Purkinje cell (primary cell): ENCODE measurements at places on chromosomes 6 and 20. TPM values are rescaled to one million over a fixed set of nuclear protein-coding genes. Genes with fewer than 3 reads are reported as not detected.

The NSFL1C gene
- polyA plus RNA-seq, result 21.1 and 31.4 TPM in 2 replicates

The DEFB124 gene
- not detected in 2 replicates for polyA plus RNA-seq

The BPIFB1 gene
- not detected in 2 replicates for polyA plus RNA-seq

The NMBR gene
- polyA plus RNA-seq, result 1.1 TPM in 1 of 2 replicates, not detected in the other

The NPBWR2 gene
- not detected in 2 replicates for polyA plus RNA-seq

The MDFI gene
- polyA plus RNA-seq, result not detected in 2 replicates

The OOEP gene
- polyA plus RNA-seq, result not detected in 2 replicates

The DLL1 gene
- 0.17 and 1.3 TPM in 2 replicates for polyA plus RNA-seq

The PRRT1 gene
- 88.8 and 97.9 TPM in 2 replicates for polyA plus RNA-seq

The ENTPD6 gene
- 9.9 and 14.3 TPM in 2 replicates for polyA plus RNA-seq

The BPIFA1 gene
- not detected in 2 replicates for polyA plus RNA-seq

The MYMX gene
- not detected in 2 replicates for polyA plus RNA-seq

The FANCE gene
- not detected in 2 replicates for polyA plus RNA-seq

The MAPK13 gene
- polyA plus RNA-seq, result 0.69 and 0.94 TPM in 2 replicates

The RGS17 gene
- polyA plus RNA-seq, result 3.1 and 5.8 TPM in 2 replicates

The PI16 gene
- not detected in 2 replicates for polyA plus RNA-seq

The LY6G6F gene
- not detected in 2 replicates for polyA plus RNA-seq

The TEAD3 gene
- polyA plus RNA-seq, result 0.19 and 0.31 TPM in 2 replicates

The MROH8 gene
- polyA plus RNA-seq, result 3.8 TPM in 2 replicates

The TCF15 gene
- polyA plus RNA-seq, result not detected in 2 replicates

The HLA-DMA gene
- 1.4 TPM in 1 of 2 replicates, not detected in the other for polyA plus RNA-seq

The SKIC2 gene
- polyA plus RNA-seq, result 8.0 and 11.7 TPM in 2 replicates

The MYO6 gene
- 59.2 and 73.5 TPM in 2 replicates for polyA plus RNA-seq

The ADA gene
- polyA plus RNA-seq, result not detected in 2 replicates

The CRYBG1 gene
- polyA plus RNA-seq, result 1.8 and 3.1 TPM in 2 replicates

The IL20RA gene
- polyA plus RNA-seq, result 91.5 and 153 TPM in 2 replicates

The SEMG1 gene
- polyA plus RNA-seq, result not detected in 2 replicates

The AVP gene
- polyA plus RNA-seq, result not detected in 2 replicates

The CCM2L gene
- polyA plus RNA-seq, result 0.13 TPM in 1 of 2 replicates, not detected in the other

The KCNQ5 gene
- polyA plus RNA-seq, result 3.2 TPM in 1 of 2 replicates, not detected in the other

The EFCAB8 gene
- polyA plus RNA-seq, result not detected in 2 replicates

The EMILIN3 gene
- polyA plus RNA-seq, result 0.53 TPM in 1 of 2 replicates, not detected in the other

The DBNDD2 gene
- polyA plus RNA-seq, result 608 and 690 TPM in 2 replicates

The KHDC1L gene
- polyA plus RNA-seq, result 1.8 TPM in 1 of 2 replicates, not detected in the other

The LIN28B gene
- polyA plus RNA-seq, result 0.31 and 1.0 TPM in 2 replicates

The BCAS1 gene
- polyA plus RNA-seq, result 2.6 and 3.5 TPM in 2 replicates

The HCRTR2 gene
- not detected in 2 replicates for polyA plus RNA-seq

The GTSF1L gene
- not detected in 2 replicates for polyA plus RNA-seq

The SALL4 gene
- polyA plus RNA-seq, result not detected in 2 replicates

The SLC4A11 gene
- polyA plus RNA-seq, result 0.34 and 1.2 TPM in 2 replicates

The CLIC5 gene
- 0.54 TPM in 1 of 2 replicates, not detected in the other for polyA plus RNA-seq

The C20orf141 gene
- not detected in 2 replicates for polyA plus RNA-seq

The LIME1 gene
- not detected in 2 replicates for polyA plus RNA-seq
